ENCODE measurements at places on chromosomes 11 and 22.

GRCh38 chr11:75598264-75598663 lies 36.2 kb downstream of the SERPINH1 start:
- DNase-seq, result no peak

GRCh38 chr11:110852921-110853490 lies 140.8 kb upstream of the ARHGAP20 start:
- no peak for DNase-seq

GRCh38 chr11:109747839-109748238 lies 325.8 kb downstream of the C11orf87 start:
- no peak for DNase-seq

DNA sequence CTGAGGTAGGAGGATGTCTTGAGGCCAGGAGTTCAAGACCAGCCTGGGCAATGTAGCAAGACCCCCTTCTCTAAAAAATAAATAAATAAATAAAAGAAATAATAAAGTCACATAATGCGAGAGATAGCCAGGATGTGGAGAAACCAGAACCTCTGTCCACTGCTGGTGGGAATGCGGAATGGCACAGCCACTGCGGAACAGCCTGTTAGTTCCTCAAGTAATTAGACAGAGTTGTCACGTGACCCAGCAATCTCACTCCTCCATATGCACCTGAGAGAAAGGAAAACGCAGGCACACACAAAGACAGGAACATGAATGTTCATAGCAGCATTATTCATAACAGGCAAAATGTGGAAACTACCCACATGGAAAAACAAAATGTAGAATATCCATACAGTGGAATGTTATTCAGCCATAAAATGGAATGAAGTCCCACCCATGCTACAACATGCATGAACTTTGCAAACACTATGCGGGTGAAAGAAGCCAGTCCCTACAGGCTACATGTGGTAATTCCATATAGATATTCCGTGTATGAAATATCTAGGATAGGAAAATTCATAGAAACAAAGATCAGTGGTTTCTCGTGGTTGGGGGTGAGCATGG lies 27.4 kb downstream of the LIF start:
- DNase-seq, result no peak

- no peak for DNase-seq
These were observed 49.6 kb downstream of the NUP98 start for GRCh38 chr11:3747704-3748103.

DNA sequence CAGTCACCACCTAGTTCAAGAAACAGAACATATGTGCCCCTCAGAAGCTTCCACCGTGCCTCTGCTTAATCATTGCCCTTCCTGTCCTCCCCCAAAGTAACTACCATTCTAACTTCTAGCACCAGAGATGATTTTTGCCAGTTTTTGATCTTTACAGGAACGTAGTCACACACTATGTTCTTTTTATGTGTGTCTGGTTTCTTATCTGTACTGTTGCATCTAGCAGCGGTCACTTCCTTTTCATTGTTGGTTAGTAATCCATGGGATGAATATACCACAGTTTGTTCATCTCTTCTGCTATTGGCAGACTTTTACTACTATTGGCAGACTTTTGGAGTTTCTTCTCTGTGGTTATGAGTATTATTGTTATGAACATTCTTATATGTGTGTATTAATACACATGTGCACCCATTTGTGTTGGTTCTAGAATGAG lies 34.6 kb downstream of the SPECC1L start:
- DNase-seq, result no peak

GRCh38 chr11:124752471-124753102 lies 532 bp upstream of the VSIG2 start:
- no peak for DNase-seq

DNA sequence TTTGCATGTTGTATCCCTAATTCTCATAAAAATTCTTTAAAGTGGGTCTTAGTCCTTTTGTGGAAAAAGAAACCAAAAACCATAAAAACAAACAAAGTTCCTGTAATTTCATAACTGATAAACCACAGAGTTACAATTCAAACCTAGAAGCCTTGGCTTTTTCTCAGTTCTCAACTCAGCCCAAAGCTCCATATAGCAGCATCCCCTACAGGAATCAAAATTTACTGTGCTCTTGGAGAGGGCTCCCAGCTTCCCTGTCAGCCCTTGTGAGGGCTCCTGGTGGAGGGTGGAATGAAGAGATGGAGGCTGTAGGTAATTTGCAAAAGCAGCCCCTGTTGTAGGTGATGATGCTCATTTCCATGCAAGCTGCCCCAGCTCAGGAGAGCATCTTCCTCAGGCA lies 506.1 kb upstream of the KIRREL3 start:
- DNase-seq, result no peak

- DNase-seq, result no peak
These were observed 37.7 kb upstream of the SPTBN2 start for GRCh38 chr11:66766681-66767080.

DNA sequence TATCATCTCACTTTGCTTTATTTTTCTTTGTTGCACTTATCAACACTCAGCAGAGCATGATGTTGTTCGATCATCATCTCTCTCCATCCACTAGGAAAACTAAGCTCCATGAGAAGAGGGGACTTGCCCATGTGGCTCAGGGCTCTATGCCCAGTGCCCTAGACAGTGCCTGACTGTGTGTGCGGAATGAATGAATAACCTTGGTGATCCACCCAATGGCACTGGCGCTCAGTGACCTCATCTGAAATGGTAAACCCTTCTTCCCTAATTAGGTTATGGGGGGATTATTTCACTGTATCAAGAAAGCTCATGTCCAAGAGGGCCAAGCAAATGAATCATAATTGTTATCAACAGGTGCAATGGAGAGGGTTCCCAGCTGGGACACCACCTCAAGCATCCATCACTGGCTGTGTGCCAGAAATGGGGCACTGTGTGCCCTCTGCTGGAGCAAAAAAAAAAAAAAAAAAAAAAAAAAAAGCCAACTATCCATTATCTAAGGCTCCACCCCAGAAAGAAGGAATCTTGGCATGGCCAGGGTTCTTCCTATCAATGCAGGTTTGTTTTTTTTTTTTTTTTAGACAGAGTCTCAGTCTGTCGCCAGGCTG lies 172.6 kb downstream of the LARGE1 start:
- no peak for DNase-seq

DNA sequence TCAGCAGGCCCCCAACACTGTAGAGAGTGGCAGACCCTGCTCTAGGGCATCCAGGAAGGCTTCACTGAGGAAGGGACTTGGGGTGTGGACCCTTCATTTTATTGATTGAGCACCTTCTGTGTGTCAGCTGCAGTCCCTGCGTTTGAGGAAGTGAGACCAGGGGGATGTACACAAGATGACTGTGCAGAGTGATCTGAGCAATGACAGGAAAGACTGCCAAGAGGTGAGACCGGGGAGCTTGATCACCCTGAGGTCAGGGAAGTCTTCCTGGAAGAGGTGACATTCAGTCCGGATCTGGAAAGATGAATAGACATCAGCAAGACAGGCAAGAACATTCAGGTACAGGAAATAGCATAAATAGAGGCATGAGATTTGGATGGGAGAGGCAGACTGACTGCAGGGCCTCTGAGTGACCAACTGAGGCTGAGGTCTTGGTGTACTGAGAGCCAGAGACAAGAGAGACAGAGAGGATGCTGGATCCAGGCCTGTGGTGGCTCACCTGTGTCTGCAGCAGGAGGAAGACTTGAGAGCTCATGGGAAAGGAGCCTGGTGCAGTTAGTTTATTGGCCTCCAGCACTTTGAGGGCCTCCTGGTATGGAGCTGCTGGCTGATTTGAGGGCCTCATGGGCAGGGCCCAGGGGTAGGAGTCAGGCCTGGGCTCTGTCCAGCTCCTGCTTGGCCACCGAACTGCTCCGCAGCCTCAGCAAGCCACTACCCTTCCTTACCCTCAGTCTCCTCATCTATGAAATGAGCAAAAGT lies 5.2 kb downstream of the DGAT2 start:
- DNase-seq, result no peak

GRCh38 chr11:82818409-82819043 lies 81.7 kb downstream of the PRCP start:
- DNase-seq, result no peak

DNA sequence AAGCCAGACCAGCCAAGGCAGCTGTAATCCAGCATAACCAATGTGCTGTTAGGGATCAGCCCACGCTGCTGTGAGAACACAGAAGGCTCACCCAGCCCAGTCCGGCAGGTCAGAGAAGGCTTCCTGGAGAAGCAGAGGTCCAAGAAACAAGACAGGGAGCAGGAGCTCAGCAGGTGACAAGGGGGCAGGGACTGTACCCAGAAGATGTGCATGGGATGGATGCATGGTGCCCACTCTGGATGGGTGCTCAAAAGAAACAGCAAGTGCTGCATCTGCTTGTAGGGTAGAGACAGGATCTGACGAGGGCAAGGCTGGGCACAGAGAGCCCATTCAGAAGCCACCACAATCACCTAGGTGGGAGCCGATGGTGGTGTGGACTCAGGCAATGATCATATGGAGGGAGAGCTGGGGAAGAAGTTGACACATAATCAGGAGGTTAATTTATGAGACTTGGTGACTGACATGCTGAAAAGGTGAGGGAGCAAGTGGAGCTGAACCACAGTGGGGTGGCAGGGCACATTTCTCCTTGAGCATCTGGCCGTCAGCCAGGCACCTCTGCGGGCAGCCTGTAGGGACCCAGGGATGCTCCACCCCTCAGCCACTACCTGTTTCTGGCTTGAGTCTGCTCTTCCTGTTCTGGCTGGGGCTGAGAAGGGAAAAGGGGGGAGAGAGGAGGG lies 102.3 kb upstream of the DRD2 start:
- DNase-seq, result no peak

- DNase-seq, result no peak
These were observed 1237.9 kb downstream of the FAM181B start for GRCh38 chr11:81495699-81496292.

GRCh38 chr22:47442821-47443220 lies 680.4 kb downstream of the TBC1D22A start:
- DNase-seq, result no peak

- no peak for DNase-seq
These were observed 13.3 kb downstream of the TTC38 start for GRCh38 chr22:46280999-46281623.

GRCh38 chr22:41966607-41967240 lies 2.5 kb upstream of the SEPTIN3 start:
- DNase-seq, result no peak

DNA sequence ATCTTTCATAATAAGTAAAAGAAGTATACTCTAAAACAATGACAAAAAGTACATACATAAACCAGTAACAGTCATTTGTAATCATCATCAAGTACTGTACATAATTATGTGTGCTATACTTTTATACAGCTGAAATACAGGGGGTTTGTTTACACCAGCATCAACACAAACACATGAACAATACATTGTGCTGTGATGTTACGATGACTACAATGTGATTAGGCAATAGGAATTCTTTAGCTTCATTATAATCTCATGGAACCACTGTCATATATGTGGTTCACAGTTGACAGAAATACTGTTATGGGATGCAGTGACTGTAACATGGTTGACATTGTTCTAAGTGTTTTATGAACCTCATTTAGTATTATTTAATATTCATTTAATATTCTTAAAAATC lies 914.4 kb upstream of the TENM4 start:
- DNase-seq, result no peak

GRCh38 chr11:134585666-134586610 lies 173.9 kb upstream of the B3GAT1 start:
- DNase-seq, result no peak

DNA sequence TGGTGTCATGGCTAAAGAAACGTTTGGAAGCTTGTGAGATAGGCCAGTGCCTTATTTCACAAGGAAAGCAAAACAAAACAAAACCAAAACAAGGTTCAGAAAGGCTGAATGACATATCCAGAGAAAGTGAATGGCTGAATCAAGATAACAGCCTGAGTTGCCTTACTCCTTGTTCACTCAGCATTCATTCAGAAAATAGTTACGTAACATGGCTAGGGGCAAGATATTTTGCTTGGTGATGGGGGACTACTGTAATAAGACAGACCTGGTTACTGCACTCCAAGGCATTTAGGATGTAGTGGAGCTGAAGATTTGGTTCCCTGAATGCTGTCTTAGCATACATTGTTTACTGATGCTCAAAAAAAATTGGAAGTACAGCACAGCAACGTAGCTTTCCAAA lies 47.7 kb downstream of the C11orf91 start:
- no peak for DNase-seq

- DNase-seq, result no peak
These were observed 227.4 kb downstream of the TMEM135 start for GRCh38 chr11:87265132-87265531.

- DNase-seq, result no peak
These were observed 54.3 kb downstream of the CD6 start for GRCh38 chr11:61025821-61026120.
